Progenitor cell of endocrine pancreas (in vitro differentiated cells): ENCODE measurements at places on chromosomes 2 and 18. TPM values are rescaled to one million over a fixed set of nuclear protein-coding genes. Genes with fewer than 3 reads are reported as not detected.

Gene SKOR2
- not detected in 2 replicates for total RNA-seq

Gene IL18RAP
- not detected in 2 replicates for total RNA-seq

Gene PDE1A
- 2.9 and 3.3 TPM in 2 replicates for total RNA-seq

Gene SPP2
- not detected in 2 replicates for total RNA-seq

Gene RSAD2
- 4.4 and 5.3 TPM in 2 replicates for total RNA-seq

Gene OR6B3
- not detected in 2 replicates for total RNA-seq

Gene DES
- not detected in 2 replicates for total RNA-seq

- no peak for DNase-seq
Observed at GRCh38 chr2:74317701-74318100, 25.5 kb downstream of the SLC4A5 start.

- no peak for DNase-seq
Observed at GRCh38 chr18:23650968-23651927, 11.5 kb downstream of the ANKRD29 start.

- DNase-seq, result no peak
Observed at GRCh38 chr2:200336980-200337615, 30.6 kb downstream of the SPATS2L start.

- peak; percentile 10 for DNase-seq
Observed at GRCh38 chr2:212539072-212539880, 674 bp upstream of the ERBB4 start.

DNA sequence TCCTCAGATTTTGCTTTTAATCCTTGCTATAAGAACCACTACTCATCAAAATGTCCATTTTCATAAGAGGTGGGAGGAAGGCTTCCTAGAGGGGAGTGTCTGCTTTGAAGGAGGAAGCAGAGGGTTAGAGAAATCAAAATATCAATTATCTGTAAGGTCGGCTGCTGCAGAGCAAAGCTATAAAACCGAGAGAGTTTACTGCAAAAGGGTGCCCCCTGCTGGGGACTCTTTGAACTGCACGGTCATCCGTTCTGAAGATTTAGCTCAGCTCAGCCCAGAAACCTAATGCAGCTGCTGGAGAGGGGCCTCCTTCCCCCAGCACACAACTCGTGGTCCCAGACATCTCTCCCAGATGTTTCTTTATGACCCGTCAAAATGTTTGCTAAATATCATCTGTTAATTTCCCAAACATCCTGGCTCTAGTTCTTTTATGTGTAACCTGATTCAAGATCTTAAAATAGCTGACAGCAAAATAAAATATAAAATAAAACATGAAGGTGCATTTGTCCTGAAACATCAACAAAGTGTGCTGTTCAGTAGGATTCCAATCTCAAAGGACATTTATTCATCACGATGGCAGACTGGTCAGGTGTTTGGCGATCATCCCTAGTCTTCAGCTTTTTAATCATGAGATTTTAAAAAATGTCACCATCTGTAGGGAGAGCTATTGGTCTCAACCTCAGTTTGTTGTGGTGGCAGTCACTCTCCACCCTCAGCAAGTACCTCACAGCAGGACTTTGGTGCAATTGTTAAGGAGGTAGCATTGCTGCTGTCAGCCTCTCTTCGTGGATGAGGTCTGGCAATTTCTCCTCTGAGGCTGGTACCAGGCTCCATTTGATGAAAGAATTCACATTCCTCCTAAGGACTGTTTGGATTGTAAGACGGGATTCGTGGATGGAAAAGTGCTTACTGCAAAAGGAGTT, 185.9 kb downstream of the MTX2 start:
- DNase-seq, result peak; percentile 80

DNA sequence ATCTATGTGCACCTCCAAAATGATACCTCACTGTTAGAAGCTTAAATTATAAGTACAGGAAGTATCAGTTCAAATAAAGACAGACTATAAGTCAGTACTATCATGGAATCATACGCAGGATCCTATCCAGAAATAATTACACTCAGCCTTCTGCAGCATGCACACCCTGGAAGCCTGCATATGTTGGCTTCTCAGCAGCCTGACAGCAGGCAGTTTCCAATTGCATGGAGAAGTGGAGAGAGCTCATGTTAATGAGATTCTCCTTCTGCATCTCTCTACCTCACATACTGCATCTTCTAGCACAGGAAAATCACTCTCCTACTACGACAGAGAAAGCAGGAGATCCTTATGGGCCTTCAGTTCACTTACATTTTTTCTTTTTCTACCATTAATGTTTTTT, 20.5 kb downstream of the NR4A2 start:
- DNase-seq, result no peak

GRCh38 chr2:228649447-228649846, 468.0 kb upstream of the SPHKAP start:
- no peak for DNase-seq

DNA sequence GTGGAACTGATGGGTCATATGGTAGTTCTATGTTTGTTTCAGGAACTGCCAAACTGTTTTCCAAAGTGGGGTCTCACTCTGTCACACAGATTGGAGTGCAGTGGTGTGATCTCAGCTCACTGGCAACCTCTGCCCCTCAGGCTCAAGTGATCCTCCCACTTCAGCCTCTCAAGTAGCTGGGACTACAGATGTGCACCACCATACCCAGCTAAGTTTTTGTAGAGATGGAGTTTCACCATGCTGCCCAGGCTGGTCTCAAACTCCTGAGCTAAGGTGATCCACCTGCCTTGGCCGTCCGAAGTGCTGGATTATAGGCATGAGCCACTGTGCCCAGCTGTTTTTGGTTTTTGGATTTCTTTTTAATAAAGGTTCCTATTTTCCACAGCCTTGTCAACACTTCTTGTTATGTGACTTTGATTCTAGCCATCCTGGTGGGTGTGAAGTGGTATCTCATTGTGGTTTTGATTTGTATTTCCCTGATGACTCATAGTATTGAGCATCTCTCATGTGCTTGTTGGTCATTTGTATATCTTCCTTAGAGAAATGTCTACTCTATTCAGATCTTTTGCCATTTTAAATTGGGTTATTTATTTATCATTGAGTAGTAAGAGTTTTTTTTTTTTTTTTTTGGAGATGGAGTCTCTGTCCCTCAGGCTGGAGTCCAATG, 22.8 kb downstream of the NPC1 start:
- no peak for DNase-seq

GRCh38 chr2:45505138-45505537, 105.9 kb downstream of the SRBD1 start:
- no peak for DNase-seq

GRCh38 chr2:126227250-126227649, 428.7 kb upstream of the GYPC start:
- DNase-seq, result no peak
